GM13976 (cell line): ENCODE measurements at places on chromosomes 13 and 19.

DNA sequence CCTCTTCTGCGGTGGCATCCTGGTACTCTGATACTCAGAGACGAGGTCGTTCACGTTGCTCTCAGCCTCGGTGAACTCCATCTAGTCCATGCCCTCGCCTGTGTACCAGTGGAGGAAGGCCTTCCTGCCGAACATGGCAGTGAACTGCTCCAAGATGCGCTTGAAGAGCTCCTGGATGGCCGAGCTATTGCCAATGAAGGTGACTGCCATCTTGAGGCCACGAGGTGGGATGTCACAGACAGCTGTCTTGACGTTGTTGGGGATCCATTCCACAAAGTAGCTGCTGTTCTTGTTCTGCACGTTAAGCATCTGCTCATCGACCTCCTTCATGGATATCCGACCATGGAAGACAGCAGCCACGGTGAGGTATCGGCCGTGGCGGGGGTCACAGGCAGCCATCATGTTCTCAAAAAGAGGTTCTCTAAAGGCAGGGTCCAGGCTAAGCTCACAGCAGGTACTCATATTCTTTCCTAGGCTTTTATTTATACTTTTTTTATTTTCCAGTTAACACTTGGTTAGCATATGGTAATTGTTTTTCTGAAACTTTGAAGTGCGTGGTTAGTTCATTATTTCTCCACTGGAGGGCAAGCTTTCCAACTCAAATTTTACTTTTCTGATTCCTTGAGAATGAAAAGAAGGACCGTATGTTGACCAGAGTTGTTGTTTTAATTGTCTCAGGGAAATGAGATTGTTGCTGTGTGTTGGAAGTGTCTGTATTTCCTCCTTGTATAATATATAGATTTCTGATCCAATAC, 72.4 kb upstream of the RGCC start:
- DNase-seq: no peak

DNA sequence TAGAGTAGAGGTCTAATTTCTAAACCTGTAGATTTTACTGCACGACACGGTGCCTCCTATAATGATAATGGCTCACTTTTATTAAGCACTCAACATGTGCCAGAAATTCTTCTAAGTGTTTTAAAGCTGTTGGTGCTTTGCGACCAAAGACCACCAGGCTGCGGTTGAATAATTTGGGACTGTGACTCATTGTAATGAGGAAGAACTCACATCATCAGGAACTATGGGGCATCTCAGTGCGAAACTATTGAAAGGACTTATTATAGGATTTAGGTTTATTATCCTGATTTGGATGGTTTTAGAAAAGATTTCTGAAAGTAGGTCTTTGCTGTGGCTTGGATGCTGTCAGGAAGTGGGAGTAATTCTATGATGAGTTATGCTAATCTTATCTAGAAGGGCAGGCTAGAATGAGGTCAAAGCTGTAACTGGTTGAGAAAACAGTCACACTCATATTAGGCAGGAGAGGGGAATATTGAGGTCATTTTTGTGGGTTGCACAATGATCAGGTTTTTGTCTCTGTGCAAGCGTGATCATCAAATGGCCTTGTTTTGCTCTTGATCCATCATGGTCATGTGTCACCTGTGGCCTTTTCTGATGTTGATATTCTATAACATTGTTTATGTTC, 266.8 kb downstream of the PCDH20 start:
- no peak for DNase-seq

GRCh38 chr13:27311518-27312210, 41.0 kb downstream of the RASL11A start:
- DNase-seq: no peak

GRCh38 chr19:33404506-33405253, 31.2 kb downstream of the CEBPG start:
- no peak for DNase-seq

DNA sequence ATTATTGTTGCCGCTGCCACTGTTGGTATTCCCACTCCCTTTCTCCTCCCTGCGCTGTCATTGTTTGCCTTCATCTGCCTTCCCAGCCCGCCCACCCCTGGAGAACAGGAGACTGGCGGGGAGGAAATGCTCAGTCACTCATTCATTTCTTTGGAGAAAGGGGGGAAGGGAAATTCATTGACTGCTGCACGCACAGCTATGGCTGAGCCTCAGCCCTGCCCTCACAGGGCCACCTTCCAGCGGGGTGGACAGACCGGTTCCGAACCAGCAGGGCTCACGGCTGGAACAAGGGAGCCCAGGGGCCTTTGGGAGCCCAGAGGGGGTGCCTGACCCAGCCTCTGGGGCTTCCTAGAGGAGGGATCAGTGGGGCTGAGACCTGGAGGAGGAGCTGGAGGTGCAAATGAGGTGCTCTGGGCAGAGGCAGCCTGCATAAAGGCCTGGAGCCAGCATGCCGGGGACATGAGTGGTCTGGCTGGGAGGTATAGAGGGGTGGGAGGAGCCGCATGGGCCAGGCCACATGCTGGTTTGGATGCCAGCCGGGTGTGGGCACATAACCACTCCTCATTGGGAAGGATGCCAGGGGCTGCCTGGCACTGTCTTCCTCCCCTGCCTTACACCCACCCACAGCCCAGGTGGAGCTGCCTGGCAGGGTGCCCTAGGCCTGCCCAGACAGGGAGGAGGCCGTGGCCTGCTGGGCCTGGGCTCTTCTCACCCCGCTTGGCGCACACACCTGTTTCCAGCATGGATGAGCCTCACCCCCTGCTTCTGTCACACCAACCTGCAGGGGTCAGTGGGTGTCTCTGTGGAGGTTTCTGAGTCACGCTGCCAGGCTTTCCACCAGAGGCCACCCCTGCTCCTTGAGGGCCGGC, 26.8 kb downstream of the PPP5C start:
- DNase-seq: no peak

DNA sequence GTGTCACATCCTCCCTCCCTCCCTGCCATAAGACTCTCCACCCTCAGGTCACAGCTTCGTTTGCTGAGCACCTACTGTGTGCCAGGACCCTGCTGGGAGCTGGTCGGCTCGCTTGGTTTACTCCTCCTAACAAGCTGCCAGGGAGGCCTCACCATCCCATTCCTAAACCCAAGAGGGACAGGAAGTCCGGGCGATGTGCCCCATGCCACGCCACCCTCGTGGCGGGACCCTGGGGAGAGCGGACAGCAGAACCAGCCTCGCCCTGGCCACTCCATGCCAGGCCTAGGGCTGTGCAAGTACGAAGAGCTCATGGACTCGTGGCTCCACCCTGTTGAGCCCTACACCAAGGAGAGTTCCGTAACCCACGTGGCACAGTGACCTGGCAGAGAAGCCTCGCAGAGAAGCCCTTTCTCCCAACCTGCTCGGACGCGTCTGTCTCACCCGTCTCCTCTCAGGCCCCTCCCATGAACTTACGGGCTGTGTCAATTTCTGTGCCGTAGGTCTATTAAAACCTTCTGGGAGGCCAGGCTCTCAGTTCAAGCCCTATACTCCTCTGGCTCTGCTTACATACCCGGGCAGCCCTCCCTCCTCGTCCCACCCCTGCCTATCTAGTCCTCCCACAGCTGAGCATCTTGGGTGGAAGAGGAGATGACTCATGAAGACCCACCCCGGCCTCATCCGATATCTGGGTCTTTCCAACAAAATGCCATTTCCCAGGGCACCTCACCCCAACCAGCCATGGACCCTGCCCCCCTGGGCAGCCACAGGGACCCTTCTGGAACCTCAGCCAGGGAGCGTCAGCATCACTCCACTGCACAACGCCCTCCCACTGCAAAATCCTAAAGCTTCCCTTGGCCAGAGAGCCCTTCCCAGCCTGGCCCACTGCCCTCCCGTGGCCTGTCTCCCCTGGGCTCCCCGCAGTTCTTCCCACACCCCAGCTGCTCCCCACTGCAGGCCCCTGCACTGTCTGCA, 2.6 kb downstream of the UBXN6 start:
- DNase-seq: no peak

DNA sequence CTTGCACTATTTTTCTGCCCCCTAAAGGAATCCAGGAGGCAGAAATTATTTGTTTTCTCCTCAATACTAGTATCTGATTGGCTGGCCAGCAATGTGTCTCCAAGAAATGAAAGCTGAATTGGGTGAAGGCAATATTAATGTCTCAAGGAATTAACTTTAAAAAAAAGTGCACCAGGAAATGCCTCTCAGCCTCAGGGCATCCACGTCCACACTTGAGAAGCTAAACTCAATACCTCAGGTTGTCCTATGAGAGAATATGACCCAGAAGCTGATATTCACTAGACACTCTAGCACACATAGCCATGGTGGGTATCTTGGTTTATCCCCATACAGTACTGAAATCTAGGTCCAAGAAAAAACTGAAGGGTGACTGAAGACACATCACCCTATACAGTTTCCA, 2.1 kb downstream of the ZNF91 start:
- no peak for DNase-seq

- peak; percentile 38 for DNase-seq
Measured at GRCh38 chr13:33554919-33555791, 262.8 kb upstream of the RFC3 start.

- DNase-seq: no peak
Measured at GRCh38 chr13:77316430-77316829, 10.5 kb downstream of the MYCBP2 start.

- no peak for DNase-seq
Measured at GRCh38 chr19:13573056-13573667, 66.9 kb upstream of the CACNA1A start.

DNA sequence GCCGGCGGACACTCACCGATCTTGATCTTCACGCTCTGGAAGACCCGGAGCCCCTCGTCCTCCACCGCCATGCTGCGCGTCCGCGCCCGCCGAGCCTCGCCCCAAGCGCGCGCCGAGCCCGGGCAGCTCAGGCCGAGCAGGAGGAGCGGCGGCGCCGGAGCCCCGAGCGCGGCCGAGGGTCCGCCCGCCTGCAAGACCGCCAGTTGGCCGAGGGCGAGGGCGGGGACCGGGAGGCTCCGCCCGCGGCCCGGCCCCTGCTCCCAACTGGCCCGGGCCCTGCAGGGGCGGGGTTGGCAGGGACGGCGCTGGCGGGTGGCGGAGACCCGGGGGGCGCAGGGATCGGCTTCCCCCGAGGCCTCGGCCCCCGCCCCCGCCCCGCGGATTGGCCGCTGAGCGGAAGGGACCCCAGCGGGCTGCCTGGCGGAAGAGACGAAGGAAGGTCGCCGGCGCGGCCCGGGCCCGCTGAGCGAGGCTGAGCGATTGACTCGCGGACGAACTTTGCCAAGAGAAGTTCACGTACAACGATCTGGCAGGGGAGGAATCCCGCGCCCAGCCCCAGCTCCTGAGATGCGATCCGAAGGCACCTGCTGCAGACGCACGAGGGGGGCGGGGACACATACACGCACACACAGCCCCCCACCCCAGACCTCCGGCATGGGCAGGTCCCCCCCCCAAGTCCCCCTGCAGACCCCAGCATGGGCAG, at the start of gene RASA3:
Gene RASA3 (minus strand): TSS at position 205 of the 703 bp plus-strand sequence. CDS start 134 bp downstream, at position 71.
- peak; percentile 96 for DNase-seq

DNA sequence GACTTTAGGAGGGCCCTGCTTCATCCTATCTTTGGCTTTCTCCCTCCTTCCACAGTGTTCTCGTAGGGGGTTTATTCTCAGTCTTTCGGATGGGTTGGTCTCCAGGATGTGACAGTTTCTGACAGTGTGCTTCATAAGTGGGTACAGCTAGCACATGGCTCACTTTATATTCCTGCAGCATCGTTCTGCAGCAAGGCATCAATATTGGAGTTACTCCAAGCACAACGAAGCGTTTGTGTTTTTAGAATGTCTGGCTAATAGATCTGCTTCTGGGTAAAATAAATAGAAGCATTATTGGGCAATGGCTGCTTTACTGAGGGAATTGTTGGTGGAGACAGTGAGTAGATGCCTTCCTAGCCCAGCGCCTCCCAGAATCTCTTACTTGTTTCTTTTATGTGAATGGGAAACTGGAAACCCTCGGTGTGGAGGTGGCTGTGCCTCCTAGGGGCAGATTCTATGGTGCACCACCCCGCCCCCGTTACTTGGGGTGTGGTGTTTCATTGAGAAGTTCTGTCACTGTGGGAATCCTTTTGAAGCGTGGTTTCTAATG, 2.0 kb downstream of the FARP1 start:
- DNase-seq: no peak

DNA sequence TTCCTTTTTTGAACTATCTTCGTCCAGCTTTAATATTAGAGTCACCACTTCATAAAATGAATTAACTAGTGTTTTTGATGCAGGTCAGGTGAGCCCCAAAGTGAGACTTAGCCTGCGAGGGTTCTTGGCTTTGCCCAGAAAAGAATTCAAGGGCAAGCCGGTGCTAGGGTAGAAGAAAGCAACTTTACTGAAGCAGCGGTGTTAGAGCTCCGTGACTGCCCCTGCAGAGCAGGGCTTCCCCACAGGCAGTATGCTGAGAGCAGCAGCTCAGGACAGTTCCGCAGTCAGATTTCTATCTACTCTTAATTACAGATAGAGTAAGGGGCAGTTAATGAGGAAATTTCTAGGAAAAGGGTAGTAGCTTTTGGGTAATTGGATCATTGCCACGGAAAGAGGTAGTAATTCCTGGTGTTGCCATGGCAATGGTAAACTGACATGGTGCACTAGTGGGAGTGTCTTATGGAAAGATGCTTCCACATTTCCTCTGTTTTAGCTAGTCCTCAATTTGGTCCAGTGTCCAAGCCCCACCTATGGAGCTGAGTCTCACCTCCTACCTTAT, 432.2 kb upstream of the ZNF507 start:
- no peak for DNase-seq

- DNase-seq: peak; percentile 29
Measured at GRCh38 chr13:73722120-73722519, 412.1 kb downstream of the KLF12 start.

DNA sequence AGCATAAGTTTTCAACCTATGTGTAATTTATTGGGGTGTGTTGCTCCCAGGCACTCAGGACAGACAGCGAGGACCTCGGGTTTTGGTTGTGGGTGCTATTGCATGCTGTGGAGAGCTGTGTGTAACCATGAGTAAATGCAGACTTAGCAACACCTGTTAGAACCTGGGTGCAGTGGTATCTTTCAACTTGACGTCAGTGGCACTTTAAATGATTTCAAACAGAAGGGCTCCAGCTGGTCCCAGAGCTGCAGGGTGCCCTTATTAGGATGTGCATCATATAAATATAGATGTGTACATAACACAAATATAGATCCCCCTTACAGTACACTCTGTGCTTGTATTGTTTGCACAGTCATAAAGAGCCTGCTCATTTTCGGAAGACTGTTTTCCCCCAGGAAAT, 228.3 kb upstream of the IRS2 start:
- DNase-seq: no peak

DNA sequence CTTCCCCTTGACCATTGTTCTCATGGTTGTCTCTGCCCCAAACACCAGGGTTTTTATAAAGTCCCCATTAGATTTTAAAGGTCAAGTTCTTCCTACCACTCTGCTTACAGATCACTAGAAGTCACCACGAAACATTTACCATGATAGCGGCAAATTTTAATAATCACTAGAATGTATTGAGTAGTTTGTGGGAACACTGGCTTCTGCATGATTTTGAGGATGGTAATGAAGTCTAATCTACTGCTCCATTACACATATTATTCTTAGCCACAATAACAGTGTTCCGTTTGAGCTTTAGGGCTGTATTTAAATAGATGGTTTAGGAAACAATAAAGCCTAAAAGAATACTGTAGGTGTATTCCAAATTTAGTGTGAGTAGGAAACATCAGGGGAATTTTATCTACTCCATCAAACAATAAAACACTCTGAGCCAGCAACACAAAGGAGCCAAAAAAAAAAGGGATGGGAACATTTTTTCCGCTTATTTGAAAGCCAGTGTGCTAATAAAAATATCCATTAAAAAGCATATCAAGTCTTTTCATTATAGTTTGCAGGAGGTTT, 49.7 kb downstream of the KLF12 start:
- no peak for DNase-seq
